ENCODE measurements at places on chromosomes 7 and 10.

DNA sequence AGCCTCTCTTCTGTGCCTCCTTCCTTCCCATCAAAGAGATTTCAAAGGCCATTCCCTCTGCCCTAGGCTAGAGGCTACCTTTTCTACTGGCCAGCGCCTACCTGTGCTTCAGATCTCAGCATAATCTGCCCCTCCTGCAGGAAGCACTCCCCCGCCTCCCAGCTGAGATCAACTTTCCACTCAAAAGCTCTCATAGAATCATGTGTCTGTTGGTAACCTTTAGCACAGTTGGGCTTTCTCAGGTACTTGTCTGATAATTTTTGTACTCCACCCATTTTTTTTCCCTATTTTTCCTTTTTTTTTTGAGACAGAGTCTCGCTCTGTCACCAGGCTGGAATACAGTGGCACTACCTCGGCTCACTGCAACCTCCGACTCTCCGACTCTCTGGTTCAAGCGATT lies 231.0 kb upstream of the PRSS58 start:
- no peak overlapping the region for H3K27ac ChIP-seq
- H3K4me1 ChIP-seq: no peaks in the 10 kb centered on the region
- H3K4me3 ChIP-seq: no peak overlapping the region
- H3K27me3 ChIP-seq: no peaks in the 10 kb centered on the region

GRCh38 chr7:117200786-117201458 lies 121.9 kb downstream of the WNT2 start:
- no peak overlapping the region for H3K4me3 ChIP-seq
- H3K4me1 ChIP-seq: no peaks in the 10 kb centered on the region
- no peak overlapping the region for H3K27ac ChIP-seq
- no peak for DNase-seq
- no peaks in the 10 kb centered on the region for H3K27me3 ChIP-seq

GRCh38 chr7:117667456-117667855 lies 187.6 kb downstream of the CFTR start:
- H3K36me3 ChIP-seq: no peaks in the 10 kb centered on the region
- no peak for DNase-seq
- H3K4me3 ChIP-seq: no peak overlapping the region
- H3K27me3 ChIP-seq: no peaks in the 10 kb centered on the region
- no peak overlapping the region for H3K27ac ChIP-seq

- no peak overlapping the region for H3K27ac ChIP-seq
- H3K4me3 ChIP-seq: no peak overlapping the region
- DNase-seq: no peak
- H3K36me3 ChIP-seq: peaks cover 3% of the 10 kb centered on the region
- no peaks in the 10 kb centered on the region for H3K27me3 ChIP-seq
These were observed 43.6 kb upstream of the GATAD1 start for GRCh38 chr7:92403760-92404074.

- H3K36me3 ChIP-seq: no peaks in the 10 kb centered on the region
- H3K4me3 ChIP-seq: no peak overlapping the region
- no peak overlapping the region for H3K27ac ChIP-seq
- no peaks in the 10 kb centered on the region for H3K27me3 ChIP-seq
These were observed 18.3 kb downstream of the UBN2 start for GRCh38 chr7:139249179-139249810.

DNA sequence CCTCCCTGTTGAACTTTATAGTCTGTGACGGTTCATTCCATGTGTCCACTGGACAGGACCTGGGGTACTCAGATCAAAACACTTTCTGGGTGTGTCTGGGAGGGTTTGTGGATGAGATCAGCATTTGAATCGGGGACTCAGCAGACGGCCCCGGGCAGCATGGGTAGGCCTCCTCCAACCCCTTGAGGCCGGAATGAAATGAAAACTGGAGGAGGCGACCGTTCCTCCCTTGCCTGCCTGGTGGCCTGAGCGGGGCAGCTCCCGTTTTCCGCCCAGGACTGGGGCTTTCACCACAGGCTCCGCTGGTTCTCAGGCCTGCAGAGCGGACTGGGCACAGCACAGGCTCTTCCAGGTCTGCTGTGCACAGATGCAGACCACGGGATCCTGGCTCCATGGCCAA lies 247.7 kb downstream of the MAD1L1 start:
- H3K4me1 ChIP-seq: peaks cover 7% of the 10 kb centered on the region
- no peaks in the 10 kb centered on the region for H3K36me3 ChIP-seq
- H3K27ac ChIP-seq: no peak overlapping the region
- H3K4me3 ChIP-seq: no peak overlapping the region
- no peak for DNase-seq
